ENCODE measurements at places on chromosomes 5 and 9.

DNA sequence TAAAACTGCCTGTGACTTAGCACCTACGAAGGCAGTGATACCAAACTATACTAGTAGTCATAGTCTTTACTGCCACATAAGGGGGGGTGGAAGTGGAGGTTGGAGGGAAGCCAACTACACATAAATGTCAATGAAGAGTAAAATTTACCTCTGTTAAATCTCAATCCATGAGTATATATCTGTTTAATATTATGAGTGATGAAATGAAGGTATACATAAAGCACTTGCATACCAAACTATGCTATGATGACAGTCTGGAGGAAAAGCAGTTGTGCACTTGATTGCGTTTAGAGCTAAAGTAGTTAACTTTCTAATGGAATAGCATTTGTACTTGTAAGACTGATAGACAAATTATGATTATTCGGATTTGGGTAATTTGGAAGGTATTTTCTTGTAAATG, 129.2 kb upstream of the POU5F2 start:
- DNase-seq: no peak

- no peak for DNase-seq
These were observed 1092.0 kb downstream of the MAT2B start for GRCh38 chr5:164597293-164597900.

- DNase-seq: no peak
These were observed 137.2 kb upstream of the FST start for GRCh38 chr5:53343187-53343586.

DNA sequence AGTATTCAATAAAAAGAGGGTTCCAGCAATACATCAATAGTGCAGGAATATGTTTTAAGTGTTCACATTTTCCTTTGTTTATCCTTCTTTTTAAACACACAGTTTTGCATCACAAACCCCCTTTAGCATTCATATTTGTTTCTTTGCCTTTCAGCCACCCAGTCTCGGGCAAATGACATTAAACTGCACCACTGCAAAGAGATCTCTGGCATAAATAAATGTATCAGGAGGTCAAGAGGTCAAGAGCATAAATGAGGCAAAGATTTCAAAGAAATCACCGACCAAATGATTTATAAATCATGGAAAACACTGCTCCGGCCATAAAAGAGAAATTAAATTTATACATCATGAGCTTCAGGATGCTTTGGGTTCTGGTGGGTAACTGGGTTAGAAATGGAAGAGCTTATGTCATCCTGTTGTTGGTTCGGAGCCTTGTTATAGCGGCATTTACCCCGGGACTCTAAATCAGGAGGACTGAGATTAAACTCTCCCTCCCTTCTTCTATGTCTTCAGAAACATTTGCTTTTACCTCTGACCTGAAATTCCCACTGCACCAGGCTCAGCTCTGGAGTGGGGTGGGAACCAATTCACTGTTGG, 449.6 kb upstream of the CLINT1 start:
- no peak for DNase-seq

DNA sequence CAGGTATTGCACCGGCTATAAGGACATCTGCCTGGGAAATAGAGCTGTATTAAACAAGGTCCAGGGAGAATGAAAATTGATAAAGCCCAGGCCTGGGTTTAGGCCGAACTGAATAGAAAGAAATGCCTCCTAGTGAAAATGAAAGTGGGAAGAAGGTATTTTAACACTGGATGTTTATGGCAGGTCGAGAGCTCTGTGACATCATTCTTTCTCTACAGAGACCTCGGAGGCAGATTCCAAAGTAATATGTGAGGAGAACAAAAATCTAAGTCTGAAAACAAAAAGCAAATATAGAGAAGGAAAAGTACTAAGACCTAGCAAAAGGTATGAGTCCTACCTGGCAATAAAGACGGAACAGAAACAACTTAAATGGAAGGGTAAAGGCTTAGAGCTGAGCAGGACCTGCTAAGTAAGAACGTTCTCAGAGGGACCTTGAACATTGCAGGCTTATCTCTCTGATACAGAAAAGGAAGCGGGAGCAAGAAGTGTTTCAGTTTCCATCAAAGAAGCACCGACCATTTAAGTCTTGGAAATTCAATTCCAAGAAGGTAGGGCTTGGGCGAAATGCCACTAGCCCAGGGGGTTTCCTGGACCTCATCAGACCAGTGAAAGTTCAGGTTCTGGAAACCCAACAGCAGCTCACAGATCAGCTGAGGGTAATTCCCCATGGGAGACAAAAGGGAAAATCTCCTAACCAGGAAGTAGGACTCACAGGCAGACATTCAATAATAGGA, 80.0 kb downstream of the SUSD1 start:
- no peak for DNase-seq

DNA sequence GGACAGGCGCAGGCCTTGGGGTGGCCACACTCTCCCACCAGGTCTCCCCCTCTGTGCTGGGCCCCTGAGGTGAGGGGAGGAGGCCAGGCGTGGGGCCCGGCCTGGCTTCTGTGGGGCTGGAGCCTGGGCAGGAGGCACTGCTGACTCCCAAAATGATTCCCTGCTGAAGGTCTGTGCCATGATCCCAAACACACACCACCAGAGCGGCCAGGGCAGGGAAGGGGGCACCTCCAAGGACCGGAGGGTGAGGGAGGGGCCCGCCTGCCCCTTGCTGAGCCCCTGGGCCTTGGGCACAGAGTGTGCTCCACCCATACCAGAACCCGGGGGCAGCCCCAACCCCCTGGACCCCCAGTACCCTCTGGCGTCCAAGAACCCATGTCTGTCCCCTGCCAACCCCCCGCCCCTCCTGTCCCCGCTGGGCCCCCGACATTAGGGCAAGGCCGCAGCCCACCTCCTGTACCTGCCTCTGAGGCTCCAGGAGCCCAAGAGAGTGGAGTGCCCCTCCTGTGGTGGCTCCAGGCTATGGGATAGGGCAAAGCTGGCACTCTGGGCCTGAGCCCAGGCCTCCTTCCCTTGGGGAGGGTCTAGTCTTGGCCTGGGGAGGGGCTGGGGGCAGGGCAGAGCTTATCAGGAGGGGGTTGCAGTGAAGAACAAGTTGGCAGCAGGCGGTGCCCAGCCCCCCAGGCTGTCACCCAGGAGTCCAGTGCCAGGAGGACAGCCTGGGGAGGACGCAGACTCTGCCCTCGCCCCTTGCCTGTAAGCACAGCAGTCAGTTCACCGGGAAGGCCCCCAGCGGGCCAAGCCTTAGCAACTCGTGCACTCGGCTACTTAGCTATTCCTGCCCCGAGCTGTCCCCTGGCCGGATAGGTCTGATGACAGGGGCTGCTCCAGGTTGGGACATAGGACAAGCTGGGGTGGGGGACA, 2.6 kb upstream of the EGFL7 start:
- no peak for DNase-seq

DNA sequence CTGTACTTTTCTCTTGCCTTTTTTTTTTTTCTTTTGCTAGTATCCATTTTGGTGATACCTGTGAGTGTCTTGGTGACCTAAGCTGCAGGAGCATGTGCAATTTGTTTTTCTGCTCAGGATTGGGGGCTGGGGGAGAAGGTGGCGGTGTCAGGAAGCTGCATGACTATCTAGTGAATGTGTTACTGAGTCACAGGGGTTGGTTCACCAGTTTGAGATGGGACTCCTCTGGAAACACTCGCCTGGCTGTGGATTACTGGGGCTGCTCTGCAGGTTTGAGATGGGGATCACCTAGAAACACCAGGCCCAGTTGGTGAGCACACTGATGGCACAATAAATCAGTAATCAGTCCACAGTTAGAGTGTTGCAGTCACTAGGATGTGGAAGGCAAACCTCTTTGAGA, 447.9 kb downstream of the SPATA31D1 start:
- no peak for DNase-seq

DNA sequence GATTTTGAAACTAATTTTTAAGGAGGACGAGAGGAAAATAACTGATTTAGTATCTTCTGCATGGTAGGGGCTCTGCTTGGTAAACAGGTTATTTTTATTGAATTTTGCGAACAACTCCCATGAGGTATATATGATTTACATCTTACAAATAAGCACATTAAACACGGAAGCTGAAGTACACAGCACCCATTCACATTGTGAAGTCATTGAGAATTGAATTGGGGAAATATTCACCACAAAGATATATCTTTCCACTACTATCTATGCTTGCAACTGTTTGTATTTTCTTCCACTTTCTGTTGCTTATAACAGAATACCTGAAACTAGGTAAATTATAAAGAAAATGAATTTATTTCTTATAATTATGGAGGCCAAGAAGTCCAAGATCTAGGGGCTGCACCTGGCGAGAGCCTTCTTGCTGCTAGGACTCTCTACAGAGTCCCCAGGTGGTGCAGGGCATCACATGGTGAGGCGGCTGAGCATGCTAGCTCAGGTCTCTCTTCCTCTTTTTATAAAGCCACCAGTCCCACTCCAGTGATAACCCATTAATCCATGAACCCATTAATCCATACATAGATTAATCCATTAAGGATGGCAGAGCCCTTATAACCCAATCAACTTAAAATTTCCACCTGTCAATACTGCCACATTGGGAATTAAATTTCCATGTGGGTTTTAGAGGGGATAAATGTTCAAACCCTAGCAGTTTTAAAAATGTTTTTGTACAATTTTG, 79.0 kb upstream of the ZNF608 start:
- no peak for DNase-seq

DNA sequence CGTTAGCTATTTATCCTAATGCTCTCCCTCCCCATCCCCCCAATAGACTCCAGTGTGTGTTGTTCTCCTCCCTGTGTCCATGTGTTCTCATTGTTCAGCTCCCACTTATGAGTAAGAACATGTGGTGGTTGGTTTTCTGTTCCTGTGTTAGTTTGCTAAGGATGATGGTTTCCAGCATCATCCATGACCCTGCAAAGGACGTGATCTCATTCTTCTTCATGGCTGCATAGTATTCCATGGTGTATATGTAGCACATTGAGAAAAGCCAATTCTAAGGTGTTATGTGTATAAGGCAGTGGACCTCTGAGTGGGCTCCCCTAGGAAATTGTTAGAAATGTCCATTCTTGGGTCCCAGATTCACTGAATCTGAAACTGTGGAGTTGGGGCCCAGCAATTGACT, 103.1 kb upstream of the MYO10 start:
- no peak for DNase-seq

- DNase-seq: no peak
These were observed 112.8 kb downstream of the CMYA5 start for GRCh38 chr5:79802406-79802805.

DNA sequence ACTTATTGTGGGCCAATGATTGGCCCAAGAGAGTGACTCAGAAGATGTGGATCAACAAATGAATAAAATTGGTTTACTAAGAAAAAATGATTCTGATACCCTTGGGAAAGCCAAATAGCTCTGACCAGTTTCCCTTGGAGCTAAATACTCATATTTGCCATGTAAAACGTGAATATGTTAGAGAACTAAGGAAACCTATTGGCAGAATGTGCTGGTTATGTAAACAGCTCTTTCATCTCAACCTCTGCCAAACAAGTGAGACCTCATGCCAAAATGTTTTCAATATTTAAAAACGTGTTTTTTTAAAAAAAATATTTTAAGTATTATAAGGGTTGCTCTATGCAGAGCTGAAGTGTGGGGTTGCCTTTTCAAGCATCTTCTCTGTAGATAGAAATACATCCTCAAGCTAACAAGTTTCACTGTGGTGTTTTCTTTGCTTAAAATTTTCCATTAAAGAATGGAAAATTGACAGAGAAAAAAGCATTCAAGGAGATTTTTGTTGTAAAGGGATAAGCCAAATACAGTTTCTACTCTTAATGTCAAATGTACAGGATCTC, 186.9 kb upstream of the TUT7 start:
- DNase-seq: no peak

- no peak for DNase-seq
These were observed 1.4 kb upstream of the AGGF1 start for GRCh38 chr5:77028631-77029375.

- no peak for DNase-seq
These were observed 34.0 kb downstream of the SCGB3A1 start for GRCh38 chr5:180557217-180557809.

GRCh38 chr9:112754578-112754977, 4.0 kb downstream of the SNX30 start:
- DNase-seq: no peak

- no peak for DNase-seq
These were observed 124.2 kb downstream of the TRIO start for GRCh38 chr5:14267166-14267838.

- DNase-seq: no peak
These were observed 30.0 kb upstream of the IL6ST start for GRCh38 chr5:56024810-56025150.

- no peak for DNase-seq
These were observed 12.5 kb upstream of the ZDHHC11 start for GRCh38 chr5:863244-863805.

DNA sequence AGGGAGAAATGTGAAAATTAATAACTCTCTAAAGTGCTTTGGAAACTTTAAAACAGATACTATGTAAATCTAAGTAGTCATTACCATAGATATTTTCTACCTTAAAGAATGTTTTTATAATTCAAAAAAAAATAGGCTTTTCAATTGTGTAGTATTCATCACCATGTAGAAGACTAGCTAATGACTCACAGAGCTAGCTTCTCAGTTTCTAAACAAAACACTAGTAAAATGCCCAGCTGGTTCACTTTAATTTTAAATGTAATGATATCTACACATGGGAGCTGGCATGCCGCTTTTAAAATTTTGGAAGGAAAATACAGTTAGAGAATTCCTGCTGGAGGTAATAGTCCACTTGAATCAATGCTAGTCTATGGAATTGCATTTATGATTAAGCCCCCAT, 509.8 kb downstream of the CSNK1G3 start:
- no peak for DNase-seq

Measured in stimulated activated CD8-positive, alpha-beta memory T cell treated with anti-CD3 and anti-CD28 coated beads, Interleukin-2, amount 100 ng/mL, for 1 hour (primary cell).